Chondrocyte (in vitro differentiated cells): ENCODE measurements at places on chromosomes 13 and 19.
A peak's percentile ranks its signal among the peaks of the same experiment; 100 is the strongest.

DNA sequence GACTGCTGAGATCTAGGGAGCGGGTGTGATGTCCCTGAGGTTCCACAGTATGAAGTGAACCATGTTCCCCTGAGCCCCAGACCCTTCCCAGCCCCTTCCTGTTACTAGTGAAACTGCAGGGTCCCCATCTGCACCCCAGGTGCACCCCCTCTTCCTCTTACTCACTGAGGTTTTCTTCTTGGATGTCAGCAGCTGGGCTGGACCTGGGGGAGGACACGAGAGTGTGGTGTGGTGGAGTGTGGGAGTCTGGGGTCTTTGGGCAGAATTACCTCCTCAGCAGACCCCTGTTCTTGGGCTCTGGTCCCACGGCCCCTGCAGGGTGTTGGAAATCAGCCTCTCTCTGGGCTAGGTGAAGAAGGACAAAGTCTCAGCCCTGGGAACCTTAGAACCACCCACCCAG lies 3.3 kb upstream of the LILRA6 start:
- no peak overlapping the region for H3K4me3 ChIP-seq
- DNase-seq, result no peak
- peaks cover 3% of the 10 kb centered on the region for H3K4me1 ChIP-seq
- H3K36me3 ChIP-seq, result no peaks in the 10 kb centered on the region
- H3K27me3 ChIP-seq, result peaks cover 16% of the 10 kb centered on the region
- no peak overlapping the region for H3K27ac ChIP-seq

DNA sequence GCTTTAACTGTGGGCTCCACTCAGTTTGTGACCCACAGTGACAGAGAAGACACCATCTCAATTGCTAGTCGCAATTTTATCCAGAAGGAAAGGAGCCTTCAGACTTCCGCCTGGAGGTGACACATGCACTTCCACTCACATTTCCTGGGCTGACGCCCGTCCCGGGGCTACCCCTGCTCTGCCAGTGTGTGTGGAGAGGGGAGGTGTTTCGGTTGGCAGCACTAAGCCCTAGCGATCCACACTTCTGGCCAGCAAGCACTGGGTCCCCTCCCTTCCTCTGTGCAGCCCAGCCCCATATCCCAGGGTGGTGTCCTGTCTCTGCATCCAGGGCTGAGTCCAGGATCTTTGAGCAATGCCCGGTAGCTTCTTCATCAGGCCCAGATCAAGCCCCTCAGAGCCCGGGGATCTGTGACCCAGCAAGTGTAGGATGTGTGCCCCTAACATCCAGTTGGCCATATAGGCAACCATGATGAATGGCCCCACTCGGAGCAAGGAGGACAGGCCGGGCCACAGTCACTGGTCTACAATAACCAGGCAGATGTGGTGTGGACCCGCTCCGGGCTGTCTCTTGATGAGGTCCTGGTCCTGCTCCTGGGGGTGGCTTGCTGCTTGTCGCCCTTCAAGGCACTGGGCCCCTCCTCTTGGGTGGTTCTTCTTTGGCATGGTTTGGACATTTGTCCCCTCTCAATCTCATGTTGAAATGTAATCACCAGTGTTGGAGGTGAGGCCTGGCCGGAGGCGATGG lies 141.9 kb upstream of the SPACA7 start:
- no peak for DNase-seq
- H3K27me3 ChIP-seq, result peaks cover 5% of the 10 kb centered on the region
- H3K4me1 ChIP-seq, result no peaks in the 10 kb centered on the region
- H3K36me3 ChIP-seq, result no peaks in the 10 kb centered on the region
- no peak overlapping the region for H3K27ac ChIP-seq
- no peak overlapping the region for H3K4me3 ChIP-seq

DNA sequence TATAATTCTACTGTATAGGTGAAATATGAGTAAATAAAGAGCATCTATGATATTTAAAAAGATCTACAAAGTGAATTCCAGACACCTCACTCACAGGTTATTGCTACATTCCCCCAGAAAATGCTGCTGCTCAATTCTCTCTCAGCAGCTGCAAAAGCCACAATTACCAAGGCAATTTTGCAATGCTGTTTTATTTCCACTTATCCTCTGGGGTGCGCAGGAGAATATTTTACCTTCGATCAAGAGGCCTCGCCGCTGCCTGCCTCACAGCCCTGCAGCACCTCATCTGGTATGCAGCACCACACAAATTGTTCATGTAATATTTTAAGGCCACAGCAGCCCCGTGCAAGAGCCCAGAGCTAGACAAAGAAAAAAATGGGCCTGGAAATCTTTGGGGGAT lies 333.2 kb downstream of the DNAJC15 start:
- H3K4me1 ChIP-seq, result peaks cover 12% of the 10 kb centered on the region
- H3K27ac ChIP-seq, result no peak overlapping the region
- peaks cover 1% of the 10 kb centered on the region for H3K36me3 ChIP-seq
- DNase-seq, result no peak
- no peaks in the 10 kb centered on the region for H3K27me3 ChIP-seq

GRCh38 chr13:29754473-29754806 lies 96.0 kb downstream of the UBL3 start:
- no peaks in the 10 kb centered on the region for H3K27me3 ChIP-seq
- no peak overlapping the region for H3K4me3 ChIP-seq
- H3K27ac ChIP-seq, result no peak overlapping the region
- DNase-seq, result no peak

GRCh38 chr19:49165111-49165750 lies 7.6 kb downstream of the TRPM4 start:
- peaks cover 9% of the 10 kb centered on the region for H3K36me3 ChIP-seq
- no peak for DNase-seq
- peak overlapping the region; percentile 58 for H3K27ac ChIP-seq
- H3K4me3 ChIP-seq, result no peak overlapping the region
- H3K4me1 ChIP-seq, result peaks cover 7% of the 10 kb centered on the region

GRCh38 chr13:42377640-42378382 lies 105.9 kb downstream of the AKAP11 start:
- H3K4me1 ChIP-seq, result peaks cover 6% of the 10 kb centered on the region
- no peak for DNase-seq
- no peak overlapping the region for H3K4me3 ChIP-seq
- H3K27me3 ChIP-seq, result no peaks in the 10 kb centered on the region
- peaks cover 2% of the 10 kb centered on the region for H3K36me3 ChIP-seq

- H3K27me3 ChIP-seq, result no peaks in the 10 kb centered on the region
- no peak overlapping the region for H3K27ac ChIP-seq
- DNase-seq, result no peak
- H3K4me1 ChIP-seq, result peaks cover 9% of the 10 kb centered on the region
- peaks cover 12% of the 10 kb centered on the region for H3K36me3 ChIP-seq
- H3K4me3 ChIP-seq, result no peak overlapping the region
These were observed 8.5 kb downstream of the ANGPTL8 start for GRCh38 chr19:11247934-11248333.

DNA sequence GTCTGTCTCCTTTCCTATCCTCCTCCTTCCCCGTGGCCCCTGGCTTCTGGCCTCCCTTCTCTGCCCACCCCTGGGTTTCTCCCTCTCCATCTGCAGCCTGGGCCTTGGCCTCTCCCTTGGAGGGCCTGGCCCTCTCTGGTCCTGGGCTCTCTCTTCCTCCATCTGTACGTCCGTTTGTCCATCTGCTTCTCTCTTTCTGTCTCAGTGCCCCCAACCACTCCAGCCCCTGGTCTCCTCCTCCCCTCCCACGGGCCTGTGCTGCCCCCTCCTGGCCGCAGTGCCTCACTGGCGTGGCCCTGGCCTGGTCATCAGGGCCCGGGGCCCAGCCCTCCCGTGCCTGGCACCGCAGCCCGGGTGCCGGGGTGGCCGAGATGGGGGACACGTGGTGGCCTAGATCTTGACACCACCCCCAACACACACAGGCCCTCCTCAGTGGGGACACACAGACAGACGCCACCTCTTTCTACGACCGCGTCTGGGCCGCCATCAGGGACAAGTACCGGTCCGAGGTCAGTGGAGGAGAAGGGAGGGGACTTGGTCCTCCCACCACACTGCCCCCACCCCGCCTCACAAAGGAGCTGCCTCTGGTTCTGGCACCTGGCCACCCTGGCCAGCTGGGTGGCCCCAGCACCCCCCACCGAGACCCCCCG lies 11.3 kb downstream of the PRKCSH start:
- H3K36me3 ChIP-seq, result peaks cover 14% of the 10 kb centered on the region
- H3K27me3 ChIP-seq, result no peaks in the 10 kb centered on the region
- no peaks in the 10 kb centered on the region for H3K4me1 ChIP-seq

GRCh38 chr19:33259539-33259938 lies 33.9 kb upstream of the SLC7A10 start:
- peaks cover 9% of the 10 kb centered on the region for H3K27me3 ChIP-seq
- no peak overlapping the region for H3K27ac ChIP-seq
- no peaks in the 10 kb centered on the region for H3K4me1 ChIP-seq
- no peak for DNase-seq
- H3K4me3 ChIP-seq, result no peak overlapping the region

DNA sequence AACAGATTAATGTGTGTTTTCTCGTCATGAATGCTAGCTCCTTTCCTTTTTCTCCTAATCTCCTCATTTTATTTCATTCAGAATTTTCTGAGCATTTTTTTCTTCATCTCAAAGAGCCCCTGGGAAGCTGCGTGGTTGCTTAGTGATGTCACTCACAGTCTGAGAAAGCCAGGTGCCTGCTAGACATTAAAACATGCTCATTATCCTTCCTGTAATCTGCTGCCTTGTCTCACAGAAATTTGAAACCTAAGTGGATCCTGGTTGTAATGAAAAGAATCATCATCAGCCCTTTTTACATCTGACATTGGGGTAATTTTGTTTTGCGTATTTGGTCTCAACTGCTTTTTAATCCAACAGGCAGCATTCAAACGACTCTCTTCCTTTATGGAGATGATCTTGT lies 108.2 kb upstream of the RNF113B start:
- H3K4me3 ChIP-seq, result no peak overlapping the region
- no peak for DNase-seq
- H3K27me3 ChIP-seq, result no peaks in the 10 kb centered on the region
- H3K27ac ChIP-seq, result no peak overlapping the region
- H3K4me1 ChIP-seq, result peaks cover 35% of the 10 kb centered on the region

DNA sequence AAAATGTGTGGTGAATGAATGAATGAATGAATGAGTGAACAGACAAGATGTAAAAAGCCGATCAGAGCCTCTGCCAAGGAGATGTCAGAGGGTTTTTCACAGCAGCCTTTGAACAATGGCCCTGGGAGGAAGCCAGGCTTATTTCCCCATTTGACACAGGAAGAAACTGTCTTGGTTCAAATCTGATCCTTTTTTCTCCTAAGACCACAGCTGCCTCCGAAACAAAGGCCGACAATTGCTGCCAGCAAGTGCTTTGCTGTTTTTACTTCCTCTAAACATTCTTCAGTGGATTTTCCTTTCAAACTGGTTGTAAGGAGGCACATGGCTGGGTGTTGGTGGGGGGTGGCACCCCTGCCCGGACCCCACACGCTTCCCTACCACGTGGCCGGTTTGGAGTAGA lies 44.2 kb upstream of the HOMER3 start:
- no peak overlapping the region for H3K4me3 ChIP-seq
- no peaks in the 10 kb centered on the region for H3K36me3 ChIP-seq
- H3K4me1 ChIP-seq, result peaks cover 5% of the 10 kb centered on the region
- peaks cover 7% of the 10 kb centered on the region for H3K27me3 ChIP-seq
- H3K27ac ChIP-seq, result no peak overlapping the region

DNA sequence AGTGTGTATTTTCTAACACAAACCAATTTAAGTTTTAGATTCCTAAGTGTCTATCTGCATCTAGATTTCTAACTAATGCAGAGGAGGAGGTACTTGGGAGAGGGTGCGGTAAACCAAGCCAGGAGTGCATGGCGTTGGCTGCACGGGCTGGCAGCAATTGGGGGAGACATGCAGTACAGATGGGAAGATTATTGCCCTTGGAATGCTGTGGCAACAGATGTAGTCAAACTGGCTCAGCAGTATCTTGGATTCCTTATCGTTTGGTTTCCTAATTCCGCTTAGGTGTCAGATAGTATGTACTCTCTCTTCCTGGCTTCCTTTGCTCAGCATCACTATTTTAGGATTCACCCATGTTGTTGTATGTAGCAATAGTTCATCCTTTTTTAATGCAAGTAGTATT lies 29.4 kb upstream of the STK24 start:
- DNase-seq, result no peak
- no peak overlapping the region for H3K27ac ChIP-seq
- no peaks in the 10 kb centered on the region for H3K36me3 ChIP-seq
- H3K27me3 ChIP-seq, result peaks cover 3% of the 10 kb centered on the region
- no peak overlapping the region for H3K4me3 ChIP-seq

DNA sequence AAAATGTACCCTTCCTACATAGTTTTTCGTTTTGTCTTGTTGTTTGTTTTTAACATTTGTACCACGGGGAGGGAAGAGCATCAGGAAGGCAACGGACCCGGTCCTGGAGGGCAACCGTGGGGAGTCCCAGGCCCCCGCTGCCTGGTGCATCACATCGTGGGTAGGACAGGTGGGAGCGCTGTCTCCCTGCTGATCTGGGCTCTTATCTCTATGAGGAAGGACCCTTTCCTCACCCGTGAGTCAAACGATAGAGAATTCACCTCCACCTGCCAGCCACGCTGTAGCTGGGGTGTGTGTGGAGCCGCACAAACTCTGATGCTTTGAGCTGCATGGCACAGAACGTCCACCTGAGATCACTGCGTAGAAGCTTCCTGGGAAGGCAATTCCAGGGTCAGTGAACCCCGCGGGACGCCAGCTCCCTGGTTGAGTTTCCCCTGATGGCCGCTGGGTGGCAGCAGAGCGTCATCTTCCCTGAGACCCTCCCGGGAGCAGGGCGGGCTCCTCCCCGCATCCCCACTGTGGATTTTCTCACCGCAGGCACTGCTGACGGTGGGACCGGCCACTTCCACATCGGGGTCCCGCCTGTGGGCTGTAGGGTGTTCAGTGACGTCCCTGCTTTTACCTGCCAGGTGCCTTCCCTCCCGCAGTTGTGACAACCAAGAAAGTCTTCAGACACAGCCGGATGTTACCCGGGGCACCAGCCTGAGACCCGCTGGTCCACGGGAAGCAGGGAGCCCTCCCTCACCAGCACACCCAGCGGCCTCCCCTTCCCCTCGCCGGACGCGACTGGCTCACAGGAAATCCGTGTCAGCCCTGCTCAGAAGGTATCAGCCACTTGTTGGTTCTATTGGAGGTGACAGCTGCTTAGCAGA lies 54.7 kb downstream of the ZNF787 start:
- no peak overlapping the region for H3K27ac ChIP-seq
- H3K4me3 ChIP-seq, result peak overlapping the region; percentile 54
- H3K36me3 ChIP-seq, result no peaks in the 10 kb centered on the region

GRCh38 chr19:23403581-23404324 lies 8.5 kb upstream of the ZNF91 start:
- H3K27ac ChIP-seq, result no peak overlapping the region
- no peaks in the 10 kb centered on the region for H3K4me1 ChIP-seq
- H3K27me3 ChIP-seq, result no peaks in the 10 kb centered on the region
- DNase-seq, result no peak

GRCh38 chr19:16404396-16404795 lies 67.4 kb downstream of the EPS15L1 start:
- H3K4me3 ChIP-seq, result no peak overlapping the region
- no peaks in the 10 kb centered on the region for H3K27me3 ChIP-seq
- H3K36me3 ChIP-seq, result peaks cover 37% of the 10 kb centered on the region
- DNase-seq, result peak; percentile 77
- no peaks in the 10 kb centered on the region for H3K4me1 ChIP-seq

GRCh38 chr19:51242881-51243630 lies 7.8 kb upstream of the SIGLECL1 start:
- no peak overlapping the region for H3K4me3 ChIP-seq
- H3K27ac ChIP-seq, result no peak overlapping the region
- DNase-seq, result no peak
- peaks cover 2% of the 10 kb centered on the region for H3K27me3 ChIP-seq
- H3K36me3 ChIP-seq, result no peaks in the 10 kb centered on the region

GRCh38 chr13:39054112-39054511 lies 15.9 kb downstream of the NHLRC3 start:
- H3K27me3 ChIP-seq, result no peaks in the 10 kb centered on the region
- H3K4me1 ChIP-seq, result no peaks in the 10 kb centered on the region
